HFFc6 (cell line): ENCODE measurements at places on chromosomes 3 and 15. TPM values are rescaled to one million over a fixed set of nuclear protein-coding genes. Genes with fewer than 3 reads are reported as not detected.

DNA sequence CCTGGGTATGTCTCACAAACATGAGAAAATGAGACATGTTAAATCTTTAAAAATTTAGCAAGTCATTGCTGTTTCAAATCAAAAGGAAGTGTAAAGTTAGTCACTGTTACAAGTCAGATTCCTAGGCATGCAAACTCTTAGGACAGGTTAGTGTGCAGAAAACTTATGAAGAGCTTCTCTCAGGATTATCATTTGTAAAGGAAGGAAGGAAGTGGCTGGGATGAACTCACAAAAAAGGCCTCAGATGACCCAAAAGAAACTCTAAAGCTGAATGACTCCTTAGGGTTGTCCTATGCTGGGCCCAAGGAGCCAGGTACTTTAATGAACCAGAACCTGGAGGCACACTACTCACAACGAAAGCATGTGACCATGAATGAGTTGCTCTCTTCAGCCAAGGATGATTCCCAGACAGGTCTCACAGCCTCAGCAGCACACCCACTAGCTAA, 25.0 kb downstream of the MSL2 start:
- no peak overlapping the region; the same call in 1 of the 2 replicates for H3K27ac ChIP-seq
- no peak overlapping the region; the same call in 1 of the 2 replicates for H3K4me3 ChIP-seq
- H3K36me3 ChIP-seq = peaks cover 13% of the 10 kb centered on the region; the same call in 1 of the 2 replicates
- no peaks in the 10 kb centered on the region; the same call in 1 of the 2 replicates for H3K27me3 ChIP-seq

- H3K27me3 ChIP-seq = no peaks in the 10 kb centered on the region
- H3K27ac ChIP-seq = no peak overlapping the region
- H3K4me3 ChIP-seq = no peak overlapping the region
- no peak for DNase-seq
- H3K4me1 ChIP-seq = no peaks in the 10 kb centered on the region
These were observed 16.4 kb downstream of the RBP1 start for GRCh38 chr3:139523166-139523565.

DNA sequence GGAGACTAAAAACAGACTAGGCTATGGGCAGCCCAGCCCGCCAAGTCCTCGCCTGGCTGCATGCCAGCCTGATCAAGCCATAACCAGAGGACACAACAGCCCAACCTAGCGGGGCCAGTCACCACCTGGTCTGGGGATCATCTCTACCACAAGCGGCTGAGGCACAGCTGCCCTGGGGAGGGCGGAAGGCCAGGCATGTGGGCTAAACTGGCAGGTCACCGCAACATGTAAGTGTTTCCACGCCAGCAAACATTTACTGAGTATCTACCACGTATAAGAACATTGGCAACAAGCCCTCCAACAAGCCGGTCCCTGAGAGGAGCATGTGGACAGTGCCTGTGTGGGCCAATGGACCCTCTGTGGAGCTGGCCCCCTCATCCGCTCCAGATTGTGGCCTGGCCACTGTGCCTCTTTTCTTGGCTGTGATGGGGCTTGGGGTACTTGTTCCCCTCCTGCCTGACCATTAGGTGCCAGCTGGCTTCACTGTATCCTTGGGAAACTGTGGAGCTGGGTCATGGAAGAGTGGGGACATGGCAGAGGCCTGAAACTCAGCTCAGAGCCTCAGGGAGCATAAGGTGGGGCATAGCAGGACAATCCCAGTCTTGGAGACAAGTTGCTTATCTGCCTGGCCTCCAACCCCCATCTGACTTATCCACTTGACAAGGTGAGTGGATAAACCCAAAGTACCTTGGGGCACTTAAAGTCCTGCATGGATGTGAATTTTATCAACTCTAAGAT, 9.0 kb downstream of the UBXN7 start:
- no peak overlapping the region for H3K4me3 ChIP-seq
- no peaks in the 10 kb centered on the region for H3K36me3 ChIP-seq
- peaks cover 16% of the 10 kb centered on the region for H3K4me1 ChIP-seq
- no peak for DNase-seq
- no peaks in the 10 kb centered on the region for H3K27me3 ChIP-seq

GRCh38 chr15:65330934-65331645, 26.6 kb downstream of the RNU5B-1 start:
- H3K27me3 ChIP-seq = peaks cover 28% of the 10 kb centered on the region
- no peak for DNase-seq
- H3K36me3 ChIP-seq = no peaks in the 10 kb centered on the region
- no peaks in the 10 kb centered on the region for H3K4me1 ChIP-seq
- no peak overlapping the region for H3K27ac ChIP-seq
- H3K4me3 ChIP-seq = no peak overlapping the region

DNA sequence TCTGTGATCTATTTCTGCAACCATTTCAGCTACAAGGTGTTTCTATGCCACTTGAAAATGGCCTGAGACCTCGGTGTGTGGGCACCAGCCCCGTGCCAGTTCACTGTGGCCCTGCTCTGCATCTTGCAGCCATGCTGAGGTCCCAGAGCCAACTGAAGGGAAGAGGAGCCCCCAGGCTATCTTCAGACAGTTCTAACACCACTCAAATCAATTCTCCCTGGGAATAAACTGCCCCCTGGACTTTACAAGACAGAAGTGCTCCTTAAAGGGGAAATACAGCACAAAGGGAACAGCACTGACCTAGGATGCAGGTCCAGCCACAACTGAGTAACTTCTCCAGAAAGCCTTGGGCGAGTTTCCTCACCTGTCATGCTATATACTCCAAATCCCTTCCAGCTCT, 3.9 kb downstream of the XXYLT1 start:
- H3K4me3 ChIP-seq = no peak overlapping the region
- H3K27ac ChIP-seq = no peak overlapping the region
- no peak for DNase-seq
- no peaks in the 10 kb centered on the region for H3K27me3 ChIP-seq

DNA sequence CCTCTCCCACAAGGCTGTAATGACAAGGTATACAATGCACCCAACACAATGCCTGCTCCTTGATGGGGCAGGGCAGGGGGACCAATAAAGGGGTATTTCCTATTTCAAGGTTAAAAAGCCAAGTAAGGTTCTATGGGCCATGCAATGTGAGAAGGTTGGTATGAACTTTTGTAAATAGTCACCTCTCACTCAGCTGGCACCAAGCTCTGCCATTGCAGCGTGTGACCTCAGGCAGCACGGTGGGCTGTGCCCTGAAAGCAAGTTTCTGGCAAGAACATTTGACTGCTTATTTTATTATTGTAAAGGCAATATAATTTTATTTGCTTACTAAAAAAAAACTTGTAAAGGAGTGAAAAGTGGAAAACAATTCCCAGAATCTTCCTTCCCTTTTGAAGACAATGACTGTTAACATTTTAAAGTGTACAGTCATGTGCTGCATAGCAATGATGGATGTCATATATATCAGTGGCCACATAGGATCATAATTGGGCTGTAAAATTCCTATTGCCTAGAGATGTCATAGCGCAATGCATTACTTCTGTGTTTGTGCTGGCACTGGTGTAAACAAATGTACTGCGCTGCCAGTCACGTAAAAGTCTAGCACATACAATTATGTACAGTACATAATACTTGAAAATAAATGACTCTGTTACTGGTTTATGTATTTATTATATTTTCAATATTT, 167.3 kb upstream of the RORA start:
- peaks cover 9% of the 10 kb centered on the region for H3K36me3 ChIP-seq
- H3K27me3 ChIP-seq = no peaks in the 10 kb centered on the region
- H3K4me1 ChIP-seq = no peaks in the 10 kb centered on the region
- DNase-seq = no peak
- no peak overlapping the region for H3K4me3 ChIP-seq

- peak overlapping the region; percentile 49 for H3K27ac ChIP-seq
- H3K36me3 ChIP-seq = peaks cover 6% of the 10 kb centered on the region; the same call in 1 of the 2 replicates
- H3K4me3 ChIP-seq = peak overlapping the region; percentile 28; the same call in 1 of the 2 replicates
- DNase-seq = no peak
These were observed 106.8 kb downstream of the IGF1R start for GRCh38 chr15:98755138-98755537.

DNA sequence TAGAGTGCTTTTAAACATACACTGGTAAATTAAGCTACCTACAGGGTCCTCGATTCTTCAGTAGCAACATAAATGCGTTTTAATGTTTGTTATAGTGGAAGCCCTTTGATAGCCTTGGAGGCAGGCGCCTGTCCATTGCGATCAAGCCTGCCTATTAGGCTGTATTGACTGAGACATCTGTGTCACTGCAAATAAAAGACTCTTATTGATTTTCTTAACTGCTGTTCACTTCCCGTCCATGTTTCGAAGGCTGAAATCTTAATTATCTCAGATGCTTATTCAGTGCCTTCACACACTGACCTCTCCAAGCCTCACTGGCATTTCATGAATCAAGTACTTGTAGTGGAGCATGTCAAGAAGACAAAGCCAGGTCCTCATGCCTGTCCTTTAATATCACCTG, 51.1 kb downstream of the MAP2K5 start:
- DNase-seq = no peak
- H3K36me3 ChIP-seq = peaks cover 12% of the 10 kb centered on the region
- H3K4me3 ChIP-seq = no peak overlapping the region
- no peaks in the 10 kb centered on the region; the same call in 1 of the 2 replicates for H3K27me3 ChIP-seq
- H3K4me1 ChIP-seq = peaks cover 11% of the 10 kb centered on the region

GRCh38 chr3:25783661-25784512, 644 bp upstream of the NGLY1 start:
- peaks cover 40% of the 10 kb centered on the region for H3K4me1 ChIP-seq
- DNase-seq = peak; percentile 7
- H3K27me3 ChIP-seq = no peaks in the 10 kb centered on the region

- no peak for DNase-seq
- no peaks in the 10 kb centered on the region; the same call in 1 of the 2 replicates for H3K27me3 ChIP-seq
- H3K27ac ChIP-seq = no peak overlapping the region
- H3K4me1 ChIP-seq = no peaks in the 10 kb centered on the region
These were observed 1238.2 kb downstream of the ROBO1 start for GRCh38 chr3:78529601-78530000.

GRCh38 chr3:197352382-197352781, 54.0 kb upstream of the DLG1 start:
- H3K4me3 ChIP-seq = 0 out of 2 replicates have a peak overlapping the region, but pooled peaks have one; percentile 13
- H3K36me3 ChIP-seq = no peaks in the 10 kb centered on the region
- peak overlapping the region; percentile 12; the same call in 1 of the 2 replicates for H3K27ac ChIP-seq
- peaks cover 9% of the 10 kb centered on the region; the same call in 1 of the 2 replicates for H3K27me3 ChIP-seq
- DNase-seq = peak; percentile 73
- peaks cover 36% of the 10 kb centered on the region for H3K4me1 ChIP-seq

DNA sequence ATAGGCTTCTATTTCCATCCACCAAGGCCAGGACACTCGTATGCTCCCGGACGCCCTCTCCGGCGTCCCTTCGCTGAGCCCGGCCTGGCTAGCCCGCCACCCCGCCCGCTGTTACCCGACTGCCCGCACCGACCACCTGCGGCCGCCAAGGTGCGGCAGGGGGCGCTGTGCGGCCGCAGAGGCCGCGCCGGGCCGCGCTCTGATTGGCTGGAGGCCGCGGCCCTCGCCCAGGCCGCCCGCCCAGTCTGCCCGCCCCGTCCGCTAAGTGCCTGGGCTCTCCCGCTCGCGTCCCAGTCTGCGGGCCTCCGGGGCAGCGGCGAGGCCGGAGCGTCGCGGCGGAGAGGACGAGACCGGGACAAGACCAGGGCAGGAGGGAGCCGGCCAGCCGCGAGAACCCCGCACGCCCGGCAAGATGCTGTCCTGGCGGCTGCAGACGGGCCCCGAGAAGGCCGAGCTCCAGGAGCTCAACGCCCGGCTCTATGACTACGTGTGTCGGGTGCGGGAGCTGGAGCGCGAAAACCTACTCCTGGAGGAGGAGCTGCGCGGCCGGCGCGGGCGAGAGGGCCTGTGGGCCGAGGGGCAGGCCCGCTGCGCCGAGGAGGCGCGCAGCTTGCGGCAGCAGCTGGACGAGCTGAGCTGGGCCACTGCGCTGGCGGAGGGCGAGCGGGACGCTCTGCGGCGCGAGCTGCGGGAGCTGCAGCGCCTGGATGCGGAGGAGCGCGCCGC, at the start of gene SYNM:
SYNM (plus strand) TSS at position 293 of the 726 bp plus-strand sequence; CDS start at position 413, 120 bp downstream.
- peaks cover 9% of the 10 kb centered on the region for H3K4me1 ChIP-seq
- no peaks in the 10 kb centered on the region for H3K36me3 ChIP-seq
- H3K27ac ChIP-seq = no peak within 1 kb of the TSS
- peak within 1 kb of the TSS; percentile 76 for H3K4me3 ChIP-seq
- H3K27me3 ChIP-seq = peaks cover 3% of the 10 kb centered on the region; the same call in 1 of the 2 replicates

DNA sequence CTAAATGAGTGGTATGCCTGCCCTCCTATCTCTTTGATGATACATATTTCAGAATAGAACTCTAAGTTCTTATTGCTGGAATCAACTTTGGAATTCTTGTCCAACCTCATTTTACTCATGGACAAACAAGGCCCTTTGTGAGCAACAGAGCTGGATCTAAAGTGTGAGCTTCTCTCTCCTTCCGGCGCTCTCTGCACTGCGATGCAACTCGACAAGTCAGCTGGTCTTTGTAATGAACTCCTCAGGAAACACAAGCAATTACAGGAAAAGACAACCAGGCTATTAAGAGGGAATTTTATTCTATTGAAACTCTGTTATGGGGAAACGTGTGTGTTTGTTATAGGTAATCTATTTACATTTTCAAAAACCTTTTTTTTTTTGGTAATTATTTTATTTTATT, 20.3 kb upstream of the NRROS start:
- peaks cover 3% of the 10 kb centered on the region for H3K27me3 ChIP-seq
- DNase-seq = no peak
- H3K4me1 ChIP-seq = peaks cover 7% of the 10 kb centered on the region
- H3K27ac ChIP-seq = no peak overlapping the region
- no peak overlapping the region for H3K4me3 ChIP-seq

GRCh38 chr15:96327155-96327741, 3.3 kb upstream of the NR2F2 start:
- H3K27ac ChIP-seq = peak overlapping the region; percentile 84
- peaks cover 13% of the 10 kb centered on the region for H3K27me3 ChIP-seq
- peaks cover 28% of the 10 kb centered on the region for H3K36me3 ChIP-seq
- peak; percentile 88 for DNase-seq
- peaks cover 41% of the 10 kb centered on the region for H3K4me1 ChIP-seq
- peak overlapping the region; percentile 98 for H3K4me3 ChIP-seq

DNA sequence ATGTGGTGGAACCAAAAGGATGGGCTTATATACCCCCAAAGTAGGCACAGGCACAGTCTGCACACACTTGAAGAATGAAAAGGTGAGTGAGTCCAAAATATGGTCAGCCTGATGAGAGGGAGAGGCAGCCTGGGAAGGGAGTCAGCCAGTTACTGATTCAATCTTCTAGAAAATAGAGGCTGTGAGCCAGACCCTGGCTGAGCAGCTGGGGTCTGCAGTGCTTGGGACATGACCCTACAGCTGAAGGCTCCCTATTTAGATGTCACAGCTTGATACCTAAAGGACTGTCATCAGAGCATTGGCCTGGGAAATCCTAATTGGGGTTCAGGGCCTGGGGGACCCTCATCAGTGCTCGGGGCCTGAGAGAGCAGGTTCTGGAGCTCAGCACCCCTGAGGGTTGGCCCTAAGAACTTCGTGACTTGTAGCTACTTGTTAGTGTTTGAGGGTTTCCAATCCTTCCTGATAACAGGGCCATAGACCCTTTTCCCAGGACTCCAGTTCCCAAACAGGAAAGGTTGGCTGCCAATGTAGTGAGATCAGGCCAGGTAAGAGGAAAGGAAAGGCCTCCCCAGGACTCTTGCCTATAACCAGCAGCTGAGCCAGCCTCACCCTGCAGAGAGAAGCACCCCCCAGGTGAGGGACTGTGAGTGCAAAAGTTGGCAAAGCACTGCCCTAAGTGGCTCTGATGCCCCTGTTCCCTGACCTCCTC, 54.7 kb upstream of the SLCO2A1 start:
- H3K27me3 ChIP-seq = no peaks in the 10 kb centered on the region
- H3K27ac ChIP-seq = no peak overlapping the region
- no peak for DNase-seq
- no peak overlapping the region for H3K4me3 ChIP-seq

GRCh38 chr3:50320853-50321335, 1.7 kb downstream of the HYAL2 start:
- H3K4me3 ChIP-seq = peak overlapping the region; percentile 93
- peak overlapping the region; percentile 71 for H3K27ac ChIP-seq
- peaks cover 21% of the 10 kb centered on the region for H3K4me1 ChIP-seq
- no peak for DNase-seq
- peaks cover 2% of the 10 kb centered on the region for H3K27me3 ChIP-seq

Gene CFAP44
- total RNA-seq = 0.90 to 1.4 TPM (median 1.00 TPM) in 3 replicates

Gene SEMA3F
- total RNA-seq = 21.8 to 32.4 TPM (median 29.3 TPM) in 3 replicates

Gene VWA5B2
- total RNA-seq = not detected in 2 replicates

Gene SKOR1
- total RNA-seq = 0.06 to 0.13 TPM in 2 of 3 replicates, not detected in the other

Gene ABI3BP
- total RNA-seq = 12.4 to 22.3 TPM (median 15.1 TPM) in 3 replicates

Gene MYZAP
- 0.18 TPM in 1 of 2 replicates, not detected in the other for total RNA-seq

Gene PTPRG
- total RNA-seq = 29.4 and 32.5 TPM in 2 replicates
